ENCODE measurements at places on chromosomes 6 and 20. TPM values are rescaled to one million over a fixed set of nuclear protein-coding genes. Genes with fewer than 3 reads are reported as not detected.

DNA sequence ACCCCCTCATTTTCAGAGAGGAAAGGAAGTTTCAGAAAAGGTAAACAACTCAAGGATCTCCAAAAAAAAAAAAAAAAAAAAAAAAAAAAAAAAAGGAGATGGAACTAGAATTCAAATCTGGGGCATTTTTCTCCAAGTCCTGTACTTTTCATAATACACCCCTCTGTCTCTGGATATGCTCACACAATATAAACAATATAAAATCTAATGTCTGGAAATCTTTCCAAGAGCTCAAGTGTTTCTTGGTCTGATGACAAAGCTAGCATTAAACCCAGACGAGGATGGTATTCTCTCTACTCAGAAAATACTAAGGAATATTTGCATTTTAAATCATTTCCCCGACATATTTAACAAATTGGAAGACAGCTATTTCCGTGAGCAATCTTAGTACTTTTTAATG is 5.8 kb downstream of the GCM1 start:
- ATAC-seq = no peak

DNA sequence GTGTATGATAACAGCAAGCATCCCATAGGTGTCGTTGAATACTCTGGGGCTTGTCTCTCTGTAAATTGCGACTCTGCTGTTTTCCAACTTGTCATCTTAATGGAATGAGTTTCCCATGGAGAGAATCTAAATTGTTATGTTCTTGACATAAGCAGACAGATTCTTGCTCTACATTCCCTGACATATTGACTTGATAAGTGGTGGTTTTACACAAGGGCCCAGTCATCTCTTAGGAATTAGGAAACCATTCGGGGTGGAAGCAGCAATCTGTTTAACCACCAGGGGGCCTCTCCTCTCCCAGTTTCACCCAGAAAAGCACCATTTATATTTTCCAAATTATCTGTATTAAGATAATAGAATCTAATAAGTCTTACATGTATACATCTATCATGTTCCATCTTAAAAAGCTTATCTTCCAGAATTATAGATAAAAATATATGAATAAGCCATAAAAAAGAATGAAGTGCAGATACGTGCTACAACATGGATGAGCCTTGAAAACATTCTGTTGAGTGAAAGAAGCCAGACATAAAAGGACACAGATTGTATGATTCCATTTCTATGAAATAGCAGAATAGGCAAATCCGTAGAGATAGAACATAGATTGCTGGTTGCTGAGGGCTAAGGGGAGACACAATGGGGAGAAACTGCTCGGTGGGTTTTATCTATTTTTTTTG is 23.1 kb upstream of the MROH8 start:
- ATAC-seq = peak; percentile 86

JAG1 gene
- 81.9 TPM for total RNA-seq

DNA sequence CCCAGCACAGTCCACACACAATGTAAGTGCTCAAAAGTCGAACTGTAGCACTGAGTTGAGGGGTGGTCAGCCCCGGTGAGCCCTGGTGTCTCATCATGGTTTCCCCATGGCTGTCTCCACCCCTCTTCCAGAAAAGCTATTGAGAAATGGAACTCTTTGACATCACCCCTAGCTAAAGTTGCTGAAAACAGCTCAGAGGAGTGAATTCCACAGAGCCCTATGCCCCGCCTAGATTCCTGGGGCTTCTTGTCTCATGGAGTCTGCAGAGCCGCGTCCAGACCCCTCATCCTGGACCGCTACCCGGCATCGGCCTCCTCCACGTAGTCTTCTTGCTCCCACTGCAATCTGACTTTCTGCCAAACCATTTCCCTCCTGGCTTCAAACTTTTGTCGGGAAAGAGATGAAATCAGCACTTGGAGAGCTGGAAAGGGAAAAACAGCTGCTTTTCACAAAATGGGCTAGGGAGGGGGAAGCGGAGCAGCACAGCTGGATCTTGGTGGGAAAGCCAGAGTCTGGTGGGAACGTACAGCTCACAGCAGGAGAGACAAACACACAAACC is 132.2 kb downstream of the SNX5 start:
- ATAC-seq = peak; percentile 93

TAGAP gene
- 1.0 TPM for total RNA-seq

KIAA1755 gene
- 14.7 TPM for total RNA-seq

MOCS1 gene
- 33.0 TPM for total RNA-seq

DNA sequence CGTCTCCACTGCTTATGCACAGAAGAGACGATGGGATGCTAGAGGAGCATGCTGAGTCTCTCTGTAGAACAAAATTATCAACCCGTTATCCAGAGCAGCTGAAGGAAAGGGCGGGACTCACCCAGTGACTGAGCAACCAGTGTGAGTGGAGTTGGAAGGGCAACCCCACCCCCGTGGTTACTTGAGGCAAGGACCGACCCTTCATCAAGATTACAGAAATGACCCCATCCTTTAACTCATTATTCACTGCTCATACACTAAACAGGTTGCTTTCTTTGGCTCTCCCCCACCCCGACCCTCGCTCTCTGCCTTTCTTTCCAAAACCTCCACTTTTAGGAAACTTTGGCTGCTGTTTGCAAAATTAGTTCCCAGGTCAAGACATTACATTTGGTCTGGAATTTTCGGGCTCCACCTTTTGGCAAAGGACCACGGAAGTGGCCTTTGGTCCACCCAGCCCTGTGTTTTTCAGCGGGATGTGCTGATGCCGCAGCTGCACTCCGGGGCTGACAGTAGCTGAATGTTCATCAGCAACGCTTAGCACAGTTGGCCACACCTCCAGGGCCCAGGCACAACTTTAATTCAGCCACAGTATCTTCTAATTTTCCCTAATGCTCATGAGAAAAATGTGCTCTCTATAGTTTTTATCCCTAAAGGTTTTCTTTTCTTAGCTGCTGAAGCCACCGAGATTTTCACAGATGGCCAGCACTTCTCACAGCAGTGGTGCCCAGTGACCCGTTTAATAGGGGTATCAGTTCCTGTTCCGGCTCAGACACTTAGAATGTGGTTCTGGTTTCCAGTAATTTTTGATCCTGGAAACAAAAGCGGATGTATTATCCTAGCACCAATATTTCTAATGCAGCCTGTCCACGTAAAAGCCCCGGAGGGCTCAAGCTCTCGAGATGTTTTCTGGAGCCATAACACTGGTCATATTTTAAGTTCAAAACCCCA is 103.6 kb upstream of the NXT1 start:
- peak; percentile 77 for ATAC-seq

Measured in gastroesophageal sphincter (tissue), 4 donors.